Vagina (tissue), 2 donors: ENCODE measurements at places on chromosomes 1 and 21.

DNA sequence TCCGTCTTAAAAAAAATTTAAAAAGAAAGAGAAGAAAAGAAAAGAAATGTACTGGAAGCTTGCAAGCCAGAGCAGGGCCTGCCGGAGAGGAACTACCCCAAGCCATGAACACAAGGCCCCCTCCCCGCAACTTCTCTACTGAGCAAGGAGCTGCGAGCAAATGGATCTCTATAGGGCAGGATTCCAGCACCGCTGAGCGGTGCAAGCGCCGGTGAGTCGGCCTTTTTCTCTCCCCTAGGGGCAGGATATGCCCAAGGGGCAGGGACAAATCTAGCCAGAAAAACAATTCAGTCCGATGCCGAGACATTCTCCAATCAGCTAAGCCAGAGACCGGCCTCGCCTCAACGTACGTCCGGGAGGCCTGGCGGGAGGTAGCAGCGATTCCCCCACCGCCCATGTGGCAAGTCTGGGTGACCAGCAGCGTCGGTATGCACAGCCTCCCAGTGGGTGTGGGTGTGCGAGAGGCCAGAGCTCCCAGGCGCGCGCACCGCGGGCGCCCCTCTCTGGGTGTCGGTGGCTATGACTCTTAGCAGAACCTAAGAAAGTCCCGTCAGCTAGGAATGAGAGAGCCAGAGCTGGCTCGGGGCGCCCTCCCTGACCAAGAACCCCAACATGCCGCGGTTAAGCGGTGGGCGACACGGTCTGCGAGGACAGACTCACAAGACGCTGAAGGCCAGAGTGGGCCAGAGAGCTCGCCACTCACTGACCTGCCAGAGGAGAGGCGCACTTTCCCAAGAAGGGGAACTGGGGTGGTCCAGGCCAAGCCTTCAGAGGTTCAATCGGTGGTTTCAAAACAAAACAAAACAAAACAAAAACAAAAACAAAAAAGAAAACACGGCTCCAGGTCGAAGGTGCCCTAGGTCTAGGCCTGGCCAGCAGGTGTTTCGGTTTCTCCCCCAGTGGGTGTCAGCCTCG is 1.9 kb downstream of the CSMD2 start:
- DNase-seq, result no peak

DNA sequence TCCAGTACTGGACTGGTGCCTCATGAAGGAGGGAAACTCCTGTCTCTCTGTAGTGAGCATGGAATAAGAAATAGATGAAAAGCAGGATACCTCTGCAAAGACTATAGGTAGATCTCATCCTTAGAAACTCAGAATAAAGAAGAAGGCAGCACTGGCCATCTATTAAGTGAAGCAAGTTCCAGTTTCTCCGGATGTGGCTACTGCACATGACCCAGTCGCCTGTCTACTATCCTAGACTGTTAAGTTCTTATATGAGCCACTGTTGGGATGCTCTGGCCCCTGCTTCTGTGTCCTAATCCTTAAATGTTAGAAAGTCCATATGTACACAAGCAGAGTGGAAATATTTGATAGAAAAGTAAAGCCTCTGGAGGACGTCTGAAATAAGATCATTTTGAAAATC is 2.2 kb downstream of the FASLG start:
- no peak for DNase-seq

GRCh38 chr21:31180256-31181081 is 142.2 kb upstream of the KRTAP19-8 start:
- no peak for DNase-seq

DNA sequence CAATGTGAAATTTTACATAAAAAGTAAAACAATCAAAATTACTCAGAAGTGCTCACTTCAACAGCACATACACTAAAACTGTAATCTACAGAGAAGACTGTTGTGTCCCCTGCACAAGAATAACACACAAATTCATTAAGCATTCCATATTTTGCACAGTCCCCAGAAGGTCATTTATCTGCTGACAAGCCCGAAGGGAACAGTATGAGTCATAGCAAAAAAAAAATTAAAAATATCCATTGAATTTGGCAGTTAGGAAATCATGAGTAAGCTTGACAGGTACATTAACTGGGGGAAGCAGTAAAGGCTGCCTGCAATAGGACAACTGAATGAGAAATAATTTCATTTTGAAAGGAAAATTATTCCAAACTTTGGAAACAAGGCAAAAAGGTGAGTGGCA is 3.3 kb upstream of the CACYBP start:
- DNase-seq, result no peak

GRCh38 chr1:117678246-117678977 is 72.6 kb downstream of the TENT5C start:
- DNase-seq, result peak; percentile 62

DNA sequence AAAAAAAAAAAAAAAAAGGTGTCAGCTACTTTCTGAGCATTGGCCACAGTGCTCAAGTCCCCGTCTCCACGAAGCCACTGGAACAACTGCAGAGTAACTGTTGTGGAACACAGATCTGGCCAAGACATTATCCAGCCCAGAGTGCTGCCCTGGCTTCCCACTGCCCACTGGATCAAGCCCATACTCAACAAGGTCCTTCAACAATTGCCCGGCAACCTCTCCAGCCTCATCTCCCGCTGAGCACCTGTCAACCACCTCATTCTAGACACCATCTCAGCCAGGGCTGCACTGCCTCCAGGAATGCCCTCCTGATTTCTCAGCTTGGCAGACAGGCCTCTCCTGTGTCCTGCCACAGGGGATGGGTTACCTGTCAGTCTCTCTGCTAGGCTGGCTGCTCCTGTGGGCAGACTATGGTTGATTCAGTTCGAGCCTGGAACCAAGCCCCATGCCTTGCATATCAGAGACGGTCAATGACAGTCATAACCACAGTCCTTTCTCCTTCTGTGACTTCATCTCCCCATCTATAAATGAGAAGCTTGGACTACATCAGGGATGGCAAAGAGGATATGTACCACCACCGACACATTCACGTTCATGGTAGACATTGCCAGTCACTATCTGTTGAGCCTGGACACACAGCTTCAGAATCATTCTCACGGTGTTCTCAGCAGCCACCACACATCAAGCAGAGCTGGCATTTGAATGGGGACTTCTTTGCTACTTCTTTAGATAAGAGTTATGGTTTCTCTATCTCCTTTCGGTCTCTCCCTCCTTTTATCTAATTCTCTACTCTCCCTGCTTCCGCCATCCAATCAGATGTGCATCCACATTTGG is 76.9 kb downstream of the MRPL37 start:
- no peak for DNase-seq

- no peak for DNase-seq
These were observed 812 bp upstream of the ARF1 start for GRCh38 chr1:228081578-228082213.

- no peak for DNase-seq
These were observed 43.0 kb upstream of the TRAPPC10 start for GRCh38 chr21:43969115-43969444.

DNA sequence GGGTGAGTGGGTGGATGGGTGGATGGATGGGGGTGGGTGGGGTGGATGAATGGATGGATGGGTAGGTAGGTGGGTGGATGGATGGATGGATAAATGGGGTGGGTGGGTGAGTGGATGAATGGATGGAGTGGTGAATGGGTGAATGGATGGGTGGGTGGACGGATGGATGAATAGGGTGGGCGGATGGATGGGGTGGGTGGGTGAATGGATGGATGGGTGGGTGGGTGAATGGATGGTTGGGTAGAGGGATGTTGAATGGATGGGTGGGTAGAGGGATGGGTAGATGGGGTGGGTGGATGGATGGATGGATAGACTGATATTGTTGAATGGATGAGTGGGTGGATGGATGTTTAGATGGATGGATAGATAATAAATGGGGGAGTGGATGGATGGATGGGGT is 26.9 kb upstream of the CCDC27 start:
- DNase-seq, result no peak

DNA sequence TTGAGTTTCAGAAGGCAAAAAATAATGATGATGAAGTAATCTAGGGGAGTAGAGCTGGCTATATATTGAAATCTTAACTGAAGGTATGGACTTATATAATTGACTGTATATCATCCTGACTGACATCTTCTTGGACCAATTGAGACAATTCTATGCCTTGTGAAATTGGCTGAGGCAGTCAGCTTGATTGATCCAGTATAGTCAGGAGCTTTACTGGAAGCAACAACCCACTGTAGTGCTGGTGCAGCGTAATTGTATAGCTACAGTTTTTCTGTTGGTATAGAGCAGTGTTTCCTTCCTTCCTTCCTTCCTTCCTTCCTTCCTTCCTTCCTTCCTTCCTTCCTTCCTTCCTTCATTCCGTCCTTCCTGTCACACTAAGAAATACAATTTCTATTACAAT is 268.0 kb downstream of the NUF2 start:
- DNase-seq, result no peak

DNA sequence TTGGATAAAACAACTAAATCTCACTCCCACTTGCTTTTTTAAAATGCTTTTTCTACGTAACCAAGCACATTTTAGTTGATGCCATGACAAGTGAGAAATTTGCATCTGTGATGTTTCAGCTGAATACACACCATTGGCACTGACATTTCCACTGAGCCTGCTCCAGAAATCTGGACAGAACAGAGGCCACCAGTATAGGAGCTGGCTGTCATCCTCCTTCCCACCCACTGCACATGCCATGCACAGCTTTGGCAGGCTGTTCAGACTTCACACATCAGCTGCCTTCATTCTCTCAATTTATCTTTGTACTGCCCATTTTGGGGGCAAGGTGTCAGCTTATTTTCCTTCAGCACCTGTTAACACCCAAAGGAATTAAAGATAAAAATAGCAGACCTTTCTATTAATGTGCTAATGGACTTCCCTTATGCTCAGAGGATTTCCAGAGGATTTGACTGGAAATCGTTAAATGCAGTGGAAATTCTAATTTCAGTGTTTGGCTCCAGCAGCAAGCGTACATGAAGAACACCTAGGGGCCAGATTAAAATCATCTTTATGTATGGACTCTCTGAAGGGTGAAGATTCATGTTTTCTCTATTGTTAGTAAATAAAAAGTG is 12.9 kb upstream of the PODN start:
- no peak for DNase-seq

DNA sequence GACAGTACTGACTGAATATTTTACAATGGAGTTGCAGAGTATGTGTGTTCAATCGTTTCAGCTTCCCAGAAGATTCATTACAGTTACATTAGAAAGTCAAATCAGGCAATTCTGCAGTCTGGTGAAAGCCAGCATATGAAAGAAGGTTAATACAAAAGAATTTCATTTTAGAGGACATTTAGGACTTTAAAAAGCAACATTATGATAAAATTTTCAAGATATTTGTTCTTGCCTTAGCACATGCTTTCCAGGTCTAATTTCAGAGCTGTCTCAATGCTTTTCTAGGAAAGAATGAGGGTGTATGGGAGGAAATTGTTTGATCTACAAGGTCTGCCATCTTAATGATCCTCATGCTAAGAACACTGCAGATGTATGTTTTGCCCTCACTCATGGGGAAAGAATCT is 63.2 kb downstream of the RERE start:
- no peak for DNase-seq

DNA sequence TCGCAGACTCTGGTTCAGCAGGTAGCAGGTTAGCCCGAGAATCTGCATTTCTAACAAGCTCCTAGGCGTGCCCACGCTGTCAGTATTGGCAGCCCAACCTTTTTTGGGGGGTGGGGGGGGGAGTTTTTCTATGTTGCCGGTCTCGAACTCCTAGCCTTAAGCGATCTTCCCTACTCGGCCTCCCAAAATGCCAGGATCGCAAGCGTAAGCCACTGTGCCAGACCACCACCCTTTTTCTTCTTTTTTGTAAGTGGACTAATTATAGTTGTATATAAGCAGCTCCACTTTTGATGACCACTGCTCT is 480 bp upstream of the MIS18A start:
- DNase-seq, result no peak

DNA sequence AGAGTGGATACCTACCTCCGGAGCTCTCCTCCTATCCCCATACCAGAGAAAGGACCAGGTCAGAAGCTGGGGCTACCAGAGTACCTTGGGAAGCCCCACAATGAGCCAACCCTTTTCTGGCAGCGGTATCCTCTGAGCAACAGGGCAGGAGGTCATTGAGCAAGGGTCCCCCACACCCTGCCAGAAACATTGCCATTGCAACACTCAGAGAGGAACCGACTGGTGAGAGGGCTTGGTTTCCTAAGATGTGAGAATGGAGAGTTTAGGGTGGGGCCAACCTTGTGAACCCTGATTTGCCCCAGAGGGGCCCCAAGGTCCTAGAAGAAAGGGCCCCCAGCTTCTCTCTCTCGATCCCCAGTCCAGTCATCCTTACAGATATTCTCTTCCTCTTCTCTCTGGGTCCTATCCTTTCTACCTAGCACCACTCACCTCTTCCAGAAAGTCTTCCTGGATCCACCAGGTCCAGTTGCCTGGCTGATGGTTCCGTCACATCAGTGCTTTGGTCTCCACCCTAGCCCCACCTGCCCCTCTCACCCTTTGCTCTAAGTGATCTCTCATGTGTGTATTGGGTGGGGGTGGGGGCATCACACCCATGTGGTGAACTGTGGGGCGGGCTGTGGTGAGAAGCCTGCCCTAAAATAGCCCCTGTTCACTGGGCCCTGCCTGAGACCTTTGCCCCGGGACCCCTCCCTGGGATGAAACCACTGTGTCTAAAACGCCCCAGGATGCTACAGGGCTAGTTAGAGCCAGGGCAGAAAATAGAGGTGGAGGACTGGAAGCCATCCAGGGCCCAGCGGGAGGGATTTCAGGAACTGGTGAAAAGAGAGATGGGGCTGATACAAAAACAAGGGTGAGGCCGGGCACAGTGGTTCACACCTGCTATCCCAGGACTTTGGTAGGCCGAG is 8.7 kb downstream of the FGR start:
- no peak for DNase-seq

- DNase-seq, result no peak
These were observed 831 bp downstream of the TIPRL start for GRCh38 chr1:168179438-168180147.

DNA sequence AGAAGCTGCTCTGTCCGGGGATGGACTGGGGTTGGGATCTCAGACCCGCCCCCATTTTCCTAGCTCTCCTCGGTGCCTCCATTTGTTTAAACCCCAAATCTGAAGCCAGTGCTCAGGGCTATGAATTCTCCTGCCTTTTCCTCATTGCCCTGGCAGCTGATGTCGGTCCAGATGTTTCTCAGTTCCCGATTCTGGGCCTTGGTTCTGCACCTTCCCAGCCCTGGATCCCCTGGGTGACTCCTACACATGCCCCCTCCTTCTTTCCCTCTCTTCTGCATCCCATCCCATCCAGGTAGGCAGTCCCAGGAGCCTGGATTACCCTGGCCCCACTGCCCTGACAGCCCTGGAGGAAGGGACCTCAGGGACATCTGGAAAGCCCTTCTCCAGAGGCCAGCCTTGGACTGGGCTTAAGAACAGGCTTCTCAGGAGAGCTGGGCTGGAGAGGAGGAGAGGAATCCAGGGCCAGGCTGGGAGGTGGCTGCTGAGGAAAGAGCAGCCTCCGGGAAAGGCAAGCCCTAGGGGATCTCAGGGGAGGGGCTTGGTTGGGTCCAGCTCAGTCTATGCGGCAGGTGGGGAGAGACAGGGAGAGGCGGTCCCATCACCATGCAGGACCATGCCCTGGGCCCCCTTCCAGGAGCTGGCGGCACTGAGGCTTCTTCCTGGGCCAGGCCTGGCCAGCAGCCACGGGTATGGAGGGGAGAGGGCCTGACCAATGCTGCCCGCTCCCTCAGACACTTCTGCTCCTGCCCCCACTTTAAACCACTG is 6.8 kb upstream of the EPS8L3 start:
- DNase-seq, result no peak

- DNase-seq, result no peak
These were observed 2.0 kb downstream of the OPRD1 start for GRCh38 chr1:28813931-28814465.

GRCh38 chr1:184212649-184213314 is 161.3 kb downstream of the TSEN15 start:
- DNase-seq, result no peak

- no peak for DNase-seq
These were observed 20.4 kb downstream of the KRTAP10-1 start for GRCh38 chr21:44519346-44520325.

- no peak for DNase-seq
These were observed 13.2 kb downstream of the PODN start for GRCh38 chr1:53075206-53075605.
